ENCODE measurements at places on chromosomes 3 and 15.

- no peak for DNase-seq
Measured at GRCh38 chr3:159805411-159805772, 183.2 kb upstream of the IL12A start.

DNA sequence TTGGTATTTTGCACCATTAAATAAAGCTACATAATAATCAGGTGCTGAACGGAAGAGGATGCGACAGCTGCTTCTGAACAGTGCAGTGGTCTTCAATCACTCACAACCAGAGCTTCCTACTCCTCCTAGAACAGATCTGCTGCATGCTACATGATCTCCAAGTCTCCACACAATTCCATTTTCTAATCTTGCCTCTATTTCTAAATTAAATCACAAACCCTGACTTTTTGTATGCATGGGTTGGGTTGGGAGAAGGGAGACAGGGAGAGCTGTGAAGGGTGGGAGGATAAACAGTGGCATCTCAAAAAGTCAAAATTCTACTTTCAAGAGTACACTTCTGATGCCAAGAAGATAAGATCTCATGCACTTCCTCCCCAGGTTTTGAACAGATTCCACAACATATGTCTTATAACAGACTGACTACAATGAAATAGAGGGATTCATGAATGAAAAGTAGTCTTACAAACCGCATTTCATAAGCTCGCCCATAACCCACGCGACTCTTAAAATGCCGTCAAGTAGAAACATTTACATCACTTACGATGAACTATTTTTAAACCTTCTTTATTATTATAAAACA lies 57.2 kb downstream of the CHSY1 start:
- DNase-seq = no peak

- DNase-seq = no peak
Measured at GRCh38 chr3:128584412-128585020, 66.1 kb downstream of the RPN1 start.

DNA sequence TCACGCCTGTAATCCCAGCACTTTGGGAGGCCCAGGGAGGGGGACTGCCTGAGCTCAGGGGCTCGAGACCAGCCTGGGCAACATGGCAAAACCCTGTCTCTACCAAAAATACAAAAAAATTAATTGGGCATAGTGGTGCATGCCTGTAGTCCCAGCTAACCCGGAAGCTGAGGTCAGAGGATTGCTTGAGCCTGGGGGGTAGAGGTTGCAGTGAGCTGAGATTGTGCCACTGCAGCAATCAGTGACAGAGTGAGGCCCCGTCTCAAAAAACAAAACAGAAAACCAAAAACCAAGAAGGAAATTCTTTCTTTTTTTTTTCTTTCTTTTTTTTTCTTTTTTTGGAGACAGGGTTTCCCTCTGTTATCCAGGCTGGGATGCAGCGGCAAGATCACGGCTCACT lies 3.5 kb downstream of the SPATA12 start:
- no peak for DNase-seq

DNA sequence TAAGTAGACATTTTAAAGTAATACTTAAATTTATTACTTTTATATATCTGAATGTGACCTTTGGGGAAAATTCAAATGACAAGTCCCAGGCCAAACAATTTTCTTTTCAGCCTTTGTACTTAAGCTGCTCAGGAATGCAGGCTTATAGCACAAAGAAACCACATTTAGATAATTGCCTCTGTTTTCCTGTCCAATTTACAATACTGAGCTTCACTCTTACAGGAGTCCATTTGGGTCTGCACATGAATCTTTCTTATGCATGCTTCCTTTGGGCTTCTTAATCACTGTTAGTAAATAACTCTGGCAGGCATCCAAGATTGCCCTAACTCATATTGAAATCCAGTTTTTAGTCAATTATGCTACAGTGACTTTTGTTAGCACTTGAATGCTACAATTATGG lies 459.4 kb upstream of the TGFBR2 start:
- no peak for DNase-seq

GRCh38 chr3:58573640-58574039 lies 3.6 kb downstream of the FAM107A start:
- no peak for DNase-seq

DNA sequence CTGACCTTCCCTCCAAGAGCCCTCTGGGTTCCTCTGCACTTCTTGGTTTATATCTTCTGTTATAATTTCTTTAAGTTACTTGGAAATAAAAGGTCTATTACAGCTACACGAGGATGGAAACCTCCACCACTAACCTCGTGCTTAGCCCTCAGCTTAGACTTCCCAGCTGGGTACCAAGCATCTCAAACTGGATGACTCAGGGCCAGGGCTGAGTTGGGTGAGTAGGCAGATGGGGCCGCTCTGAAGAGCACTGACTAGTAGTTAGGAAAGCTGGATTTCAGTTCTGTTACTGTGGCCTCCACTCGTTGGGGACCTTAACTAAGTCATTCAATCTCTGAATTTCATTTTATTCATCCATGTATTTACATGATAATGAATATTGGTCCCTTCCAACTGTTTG lies 1036.6 kb downstream of the IGSF11 start:
- no peak for DNase-seq

- no peak for DNase-seq
Measured at GRCh38 chr3:30502742-30503073, 103.7 kb upstream of the TGFBR2 start.

DNA sequence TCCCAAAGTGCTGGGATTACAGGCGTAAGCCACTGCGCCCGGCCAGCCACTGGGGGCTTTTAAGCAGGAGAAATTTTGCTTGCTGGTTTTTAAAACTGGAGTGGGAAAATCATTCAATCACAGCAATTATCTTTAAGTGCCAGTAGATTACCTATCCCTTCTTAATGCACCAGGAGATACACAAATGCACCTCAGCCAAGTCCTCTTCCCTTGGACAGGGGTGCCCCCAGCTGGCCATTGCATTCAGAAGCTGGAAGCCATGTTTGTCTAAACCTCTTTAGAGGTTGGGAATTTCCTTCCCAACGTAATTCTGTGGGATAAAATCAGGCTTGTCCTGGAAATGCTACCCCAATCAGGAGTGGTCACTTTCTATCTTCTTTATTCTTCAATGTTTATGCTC lies 26.6 kb downstream of the MIX23 start:
- DNase-seq = no peak

- DNase-seq = no peak
Measured at GRCh38 chr3:121637922-121638321, 22.8 kb downstream of the HCLS1 start.

- DNase-seq = no peak
Measured at GRCh38 chr3:167859610-167860009, 124.1 kb downstream of the SERPINI1 start.

DNA sequence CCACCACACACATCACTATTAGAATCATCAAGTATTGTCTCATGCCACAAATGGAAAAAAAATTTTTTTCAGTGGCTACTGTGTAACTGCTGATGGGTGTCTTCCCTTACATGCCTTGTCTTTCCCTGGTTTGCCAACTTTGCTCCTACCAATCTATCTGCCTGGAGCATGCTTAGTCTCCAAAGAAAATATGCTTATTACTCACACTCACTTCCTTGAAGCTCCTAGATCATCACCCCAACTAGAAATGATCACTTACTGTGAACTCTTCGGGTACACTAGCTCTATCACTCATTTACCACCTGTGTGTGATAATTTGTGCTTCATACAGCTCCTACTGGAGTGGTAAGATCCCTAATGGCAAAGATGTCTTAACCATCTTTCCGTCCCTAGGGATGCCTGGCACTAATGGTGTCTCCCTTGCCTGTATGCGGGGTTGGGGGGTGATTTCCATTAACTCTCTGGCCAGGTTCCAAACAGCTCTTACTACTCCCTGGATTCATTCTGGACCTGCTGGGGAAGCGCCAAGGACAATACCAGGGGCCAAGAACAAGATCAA lies 799 bp downstream of the VPS33B start:
- no peak for DNase-seq

DNA sequence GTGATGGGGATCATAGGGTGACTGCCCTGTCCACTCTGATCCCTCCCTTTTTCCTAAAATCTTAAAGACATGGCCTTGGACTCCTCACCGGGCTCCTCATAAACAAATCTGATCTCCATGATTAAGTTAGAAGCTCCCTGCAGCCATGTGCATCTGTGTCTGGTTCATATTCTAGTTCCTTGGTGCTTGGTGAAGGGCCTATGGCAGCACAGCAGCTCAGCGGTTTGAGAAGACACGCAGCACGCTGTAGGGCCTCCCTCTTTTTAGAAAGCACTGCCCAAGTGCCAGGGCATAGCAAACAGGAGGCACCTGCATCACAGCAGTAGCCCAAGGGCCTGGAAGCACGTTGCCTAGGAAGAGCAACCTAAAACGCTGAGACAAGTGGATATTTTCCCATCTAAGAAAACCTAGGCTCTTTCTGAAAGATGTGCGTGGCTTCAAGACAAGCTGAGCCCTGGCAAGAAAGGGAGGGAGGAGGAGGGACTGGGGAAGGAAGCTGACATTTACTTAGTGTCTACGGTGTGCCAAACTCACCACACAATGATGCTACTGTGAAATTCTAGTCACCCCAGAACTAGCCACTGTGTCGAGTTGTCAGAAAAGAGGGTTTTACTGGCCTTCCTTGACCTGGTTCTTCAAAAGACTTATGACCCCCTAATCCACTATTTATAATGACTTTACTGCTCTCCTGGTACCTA lies 14.9 kb upstream of the ULK3 start:
- DNase-seq = no peak

- DNase-seq = no peak
Measured at GRCh38 chr3:69896095-69896494, 103.4 kb upstream of the SAMMSON start.

DNA sequence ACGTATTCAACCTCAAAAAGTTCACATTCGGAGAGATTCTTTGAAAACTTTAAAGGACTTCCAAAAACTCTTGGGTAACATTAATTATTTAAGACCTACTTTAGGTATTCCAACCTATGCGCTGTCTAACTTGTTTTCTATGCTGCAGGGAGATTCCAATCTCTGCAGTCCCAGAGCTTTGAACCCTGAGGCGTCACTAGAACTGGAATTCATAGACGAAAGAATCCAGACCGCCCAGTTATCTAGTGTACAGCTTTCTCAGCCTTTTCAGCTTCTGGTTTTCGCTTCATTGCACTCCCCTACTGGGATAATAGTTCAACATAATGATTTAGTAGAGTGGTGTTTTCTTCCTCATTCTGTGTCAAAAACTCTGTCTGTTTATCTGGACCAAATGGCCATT lies 711.3 kb downstream of the ROBO1 start:
- DNase-seq = no peak

GRCh38 chr3:193771011-193771652 lies 178.1 kb downstream of the OPA1 start:
- DNase-seq = no peak

GRCh38 chr3:196341137-196341536 lies 2.9 kb upstream of the TM4SF19 start:
- no peak for DNase-seq

- no peak for DNase-seq
Measured at GRCh38 chr3:38148311-38148882, 9.9 kb downstream of the MYD88 start.

- no peak for DNase-seq
Measured at GRCh38 chr3:192467230-192468140, 259.9 kb downstream of the FGF12 start.

GRCh38 chr3:146227486-146227885 lies 23.4 kb downstream of the PLSCR4 start:
- DNase-seq = no peak

GRCh38 chr3:152030320-152030719 lies 156.9 kb downstream of the SUCNR1 start:
- DNase-seq = no peak

DNA sequence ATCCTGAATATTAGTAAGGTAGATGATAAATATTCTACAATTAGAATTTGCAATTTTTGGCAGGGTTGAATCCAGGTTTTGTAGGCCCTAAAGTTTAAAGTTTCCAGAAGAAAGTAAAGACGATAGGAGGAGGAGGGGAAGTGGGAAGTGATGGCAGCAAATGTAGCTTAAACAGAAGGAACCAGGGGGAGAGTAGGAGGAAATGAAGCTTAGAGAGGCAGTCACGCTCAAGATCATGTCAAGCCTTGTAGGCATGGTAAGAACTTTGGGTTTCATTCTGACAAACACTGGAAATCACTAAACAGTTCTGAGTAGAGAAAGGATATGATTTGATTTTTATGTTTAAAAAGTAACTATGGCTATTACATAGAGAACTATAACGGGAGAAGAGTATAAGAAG lies 63.9 kb downstream of the NR2E3 start:
- no peak for DNase-seq

DNA sequence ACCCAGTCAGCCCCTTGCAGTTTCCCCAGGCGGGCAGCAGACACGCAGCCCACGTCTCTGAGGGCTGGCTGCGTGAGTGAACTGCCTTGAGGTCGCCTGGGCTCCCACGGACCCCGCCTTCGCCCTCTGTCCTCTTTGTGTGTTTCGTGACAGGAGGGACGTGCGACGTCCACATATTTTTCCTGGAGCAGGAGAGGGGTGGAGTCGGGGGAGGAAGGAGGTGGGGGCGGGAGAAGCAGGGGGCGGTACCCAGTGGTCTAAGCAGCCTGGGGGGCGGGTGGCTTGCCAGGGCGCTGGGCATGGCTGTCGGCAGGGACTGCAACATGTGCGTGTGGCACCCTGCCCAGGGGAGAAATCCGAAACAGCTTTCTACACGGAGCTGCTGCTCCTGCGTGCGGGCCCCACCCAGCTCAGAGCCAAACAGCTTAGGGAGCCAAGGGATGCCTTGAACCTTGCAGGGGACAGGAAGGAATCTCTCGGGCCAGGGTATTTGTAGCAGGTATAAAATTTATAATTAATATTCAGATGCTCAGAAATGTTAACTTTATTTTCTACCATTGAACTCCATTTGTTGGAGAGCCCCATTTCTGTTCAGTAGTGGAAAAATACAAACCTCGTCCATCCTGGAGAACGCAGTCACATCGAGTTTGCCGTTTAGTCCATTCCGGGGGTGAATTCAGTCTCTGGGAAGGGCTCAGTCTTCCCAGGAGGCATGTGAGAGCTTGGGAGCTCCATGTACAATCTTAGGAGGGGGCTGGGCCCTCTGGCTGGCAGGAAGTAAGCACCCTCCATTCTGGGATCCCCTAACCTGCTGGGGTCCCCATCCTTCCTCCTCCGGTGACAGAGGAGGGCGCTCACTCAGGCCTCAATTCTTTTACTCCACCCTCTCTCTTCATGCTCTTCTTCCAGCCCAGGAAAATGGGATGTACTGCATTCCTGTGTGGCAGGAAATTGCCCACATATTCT lies 79.1 kb upstream of the MEF2A start:
- DNase-seq = no peak

GRCh38 chr15:88250826-88251225 lies 5.7 kb downstream of the NTRK3 start:
- no peak for DNase-seq

- DNase-seq = no peak
Measured at GRCh38 chr15:58163985-58164384, 25.8 kb downstream of the AQP9 start.

DNA sequence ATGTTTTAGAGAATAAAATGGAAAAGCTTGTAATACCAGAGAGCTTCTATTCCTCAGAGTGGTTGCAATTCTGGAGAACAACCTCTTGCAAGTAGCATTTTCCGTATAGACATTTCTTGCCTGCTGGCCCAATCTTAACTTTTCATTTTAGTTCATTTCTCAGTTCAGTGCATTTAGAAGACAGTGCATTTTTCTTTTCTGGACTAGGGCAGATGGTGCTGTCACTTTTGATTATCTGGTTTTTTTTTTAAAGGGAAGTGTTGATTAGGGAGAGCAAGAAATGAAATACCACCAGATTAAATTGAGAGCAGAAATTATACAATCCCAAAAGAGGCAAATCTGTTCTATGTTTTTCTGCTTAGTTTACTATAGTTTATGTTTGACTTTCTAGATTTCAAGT lies 172.7 kb downstream of the GHSR start:
- no peak for DNase-seq

- DNase-seq = no peak
Measured at GRCh38 chr3:119428538-119428937, 34.9 kb downstream of the TMEM39A start.

Data from stimulated activated CD4-positive, alpha-beta T cell treated with anti-CD3 and anti-CD28 coated beads, TNF-alpha, amount 100 ng/mL, for 4 hours (primary cell).